Activated naive CD4-positive, alpha-beta T cell treated with anti-CD3 and anti-CD28 coated beads, Interleukin-2, amount 50 U/mL, for 16 hours (primary cell): ENCODE measurements at places on chromosomes 11 and 22.
A peak's percentile ranks its signal among the peaks of the same experiment; 100 is the strongest.

DNA sequence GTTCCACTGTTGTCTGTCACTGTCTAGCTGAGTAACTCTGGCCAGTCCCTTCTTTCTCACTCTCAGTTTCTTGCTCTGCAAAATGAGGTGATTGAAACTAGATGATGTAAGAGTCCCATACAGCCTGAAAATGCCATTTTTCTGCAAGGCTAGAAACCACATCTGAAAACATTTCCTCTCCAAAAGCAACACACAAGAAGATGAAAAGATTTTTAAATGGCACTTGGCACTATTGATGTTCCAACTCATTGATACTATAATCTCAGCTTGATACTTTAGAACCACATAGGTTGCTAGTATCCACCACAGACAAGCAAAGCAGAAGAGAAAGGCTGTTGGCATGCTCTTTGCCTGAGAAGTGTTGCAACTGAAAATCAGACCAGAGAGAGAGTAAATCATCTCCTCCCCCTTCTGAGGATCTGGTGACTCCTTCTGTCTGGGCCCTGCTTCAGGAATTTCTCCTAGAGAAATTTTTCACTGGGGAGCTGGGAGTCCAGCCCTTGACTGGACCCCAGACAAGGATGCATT, 1217.9 kb downstream of the LRRC4C start:
- DNase-seq = no peak

DNA sequence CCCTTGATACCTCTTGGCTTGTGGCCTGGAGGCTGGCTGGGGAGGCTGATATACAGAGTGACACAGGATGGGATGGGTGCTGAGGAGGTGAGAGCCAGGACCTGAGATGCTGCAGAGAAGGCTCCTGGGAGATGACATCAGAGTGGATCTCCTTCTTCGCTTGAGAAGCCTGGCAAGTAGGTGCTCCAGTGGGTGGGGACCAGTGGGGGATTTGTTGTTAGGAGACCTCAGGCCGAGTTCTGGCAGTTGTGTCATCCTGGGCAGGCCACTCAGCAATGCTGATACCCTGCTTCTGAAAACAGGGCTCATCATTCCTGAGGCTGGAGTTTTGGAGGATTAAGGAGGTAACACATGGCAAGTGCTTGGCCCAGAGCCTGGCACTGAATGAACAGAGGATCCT, 1.9 kb upstream of the NDUFV1 start:
- DNase-seq = no peak

- no peak for DNase-seq
Measured at GRCh38 chr11:123183391-123184099, 11.5 kb downstream of the CLMP start.

DNA sequence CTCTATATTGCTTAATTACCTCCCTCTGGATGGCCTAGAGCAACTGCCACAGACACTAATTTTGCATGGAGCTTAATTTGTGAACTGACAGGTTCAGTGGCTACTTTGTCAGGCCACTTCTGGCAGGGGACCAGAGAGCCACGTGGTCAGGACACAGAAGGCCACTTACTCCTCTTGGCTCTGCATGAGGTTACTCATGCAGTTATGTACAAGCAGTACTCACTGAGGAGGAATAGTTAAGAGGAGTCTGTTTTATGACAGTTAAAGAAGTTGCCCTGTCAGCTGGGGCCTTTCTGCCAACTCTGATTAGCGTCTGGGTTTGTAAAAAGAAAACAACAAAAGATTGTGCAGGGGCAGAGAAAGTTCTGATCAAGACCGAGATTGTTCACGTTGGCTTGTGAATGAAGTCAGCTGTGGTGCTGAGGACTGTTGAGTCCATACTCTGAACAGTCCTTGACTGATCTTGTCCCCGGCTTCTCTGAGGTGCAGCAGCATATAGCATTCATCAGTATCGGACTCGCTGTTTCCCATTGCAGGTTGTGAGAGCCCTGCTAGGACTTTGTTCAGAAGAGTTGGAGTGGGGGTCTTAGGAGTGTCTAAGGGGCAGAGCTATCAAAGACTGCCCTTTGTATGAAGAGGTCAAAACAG, 41.4 kb downstream of the PPFIBP2 start:
- DNase-seq = no peak

- no peak for DNase-seq
Measured at GRCh38 chr11:31834237-31834636, 23.1 kb upstream of the PAX6 start.

- DNase-seq = no peak
Measured at GRCh38 chr11:75689863-75690609, 21.2 kb upstream of the MAP6 start.

DNA sequence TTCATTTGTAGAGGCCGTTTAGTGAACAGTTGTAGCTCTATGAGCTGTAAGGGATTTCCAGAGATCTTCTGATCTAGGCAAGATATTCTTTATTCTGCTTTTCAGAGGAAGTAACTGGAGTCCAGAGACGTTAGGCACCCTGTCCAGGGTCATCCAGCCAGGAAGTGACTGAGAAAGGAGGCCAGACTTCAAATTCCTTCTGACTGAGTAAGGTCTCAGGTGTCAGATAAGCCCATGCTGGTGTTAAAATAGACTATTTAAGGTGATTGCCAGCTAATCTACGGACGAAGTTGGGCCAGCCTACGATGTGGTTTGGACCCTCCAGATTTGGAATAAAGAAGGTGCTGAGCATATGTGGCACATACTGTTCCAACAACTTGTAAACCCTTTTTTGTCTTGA, 54.6 kb downstream of the GRIK4 start:
- DNase-seq = no peak

GRCh38 chr22:44664149-44664548, 37.9 kb upstream of the PRR5 start:
- DNase-seq = peak; percentile 28

DNA sequence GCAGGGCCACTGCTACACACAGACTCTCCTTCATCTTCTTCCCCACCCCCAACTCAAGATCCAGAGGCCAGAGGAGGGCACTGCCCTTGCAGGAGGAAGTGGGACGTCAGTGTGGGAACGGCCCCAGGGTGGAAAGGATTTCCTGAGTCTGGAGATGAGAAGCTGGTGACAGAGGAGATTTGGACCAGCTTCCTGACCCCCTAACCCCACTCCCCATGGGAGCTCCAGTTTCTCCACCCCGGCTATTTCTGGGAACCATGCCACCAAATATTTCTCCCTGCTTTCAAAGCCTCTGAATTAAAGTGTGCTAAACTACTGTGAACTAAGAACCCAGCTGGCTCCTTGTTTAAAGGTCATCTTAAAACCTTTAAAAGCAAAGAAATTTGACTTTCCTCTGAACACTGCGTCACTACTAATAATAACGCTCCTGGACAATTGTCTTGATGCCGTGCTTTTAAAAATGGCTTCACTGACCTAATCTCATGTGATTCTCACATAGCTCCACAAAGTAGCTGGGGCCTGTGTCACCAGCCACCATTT, 46.6 kb downstream of the CWC15 start:
- no peak for DNase-seq

- no peak for DNase-seq
Measured at GRCh38 chr11:57873196-57873911, 111.8 kb downstream of the CTNND1 start.

DNA sequence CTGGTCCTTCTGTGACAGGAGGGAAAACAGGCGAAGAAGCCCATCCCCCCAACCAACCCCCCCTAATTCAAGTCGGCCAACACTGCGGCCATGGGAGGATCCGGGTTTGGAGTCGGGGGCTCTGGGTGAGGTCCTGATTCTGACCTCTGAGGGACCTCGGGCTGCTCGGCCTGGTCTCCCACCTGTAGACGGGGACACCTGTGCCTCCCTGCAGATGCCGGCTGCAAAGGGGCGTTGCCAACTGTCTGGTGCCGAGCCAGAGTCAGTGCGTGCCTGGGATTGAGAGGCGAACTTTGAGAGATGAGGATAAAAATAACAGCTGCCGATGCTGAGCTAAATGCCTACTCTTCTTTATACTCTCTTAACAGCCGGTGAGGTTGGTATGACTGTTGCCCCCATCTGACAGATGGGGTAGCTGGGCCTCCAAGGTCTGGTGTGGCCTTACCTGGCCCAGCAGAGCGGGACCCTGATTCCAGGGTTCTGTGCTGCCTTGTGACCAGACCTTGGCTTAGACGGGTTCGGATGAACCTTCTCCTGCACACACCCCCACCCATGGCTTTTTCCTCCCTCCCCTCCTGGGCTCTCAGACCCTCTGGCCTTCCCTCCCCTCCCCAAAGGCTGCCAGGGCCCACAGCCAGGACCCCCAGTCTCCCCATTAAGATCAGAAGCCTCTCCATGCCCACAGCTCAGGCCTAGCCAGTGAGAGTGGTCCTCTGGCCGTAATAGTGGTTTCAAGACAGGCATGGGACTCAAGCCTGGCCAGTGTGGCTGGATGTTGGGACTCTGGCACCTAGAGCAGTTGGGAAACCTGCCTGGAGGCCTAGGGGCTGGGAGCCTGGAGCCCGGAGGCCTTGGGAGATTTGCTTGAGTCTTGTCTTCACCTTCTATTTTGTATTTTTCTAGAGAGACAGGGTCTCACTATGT, 41.7 kb downstream of the KCNJ4 start:
- no peak for DNase-seq

- DNase-seq = no peak
Measured at GRCh38 chr22:30650508-30651116, 15.0 kb downstream of the SLC35E4 start.
